ENCODE measurements at places on chromosomes 7 and 10.

GRCh38 chr10:128976856-128977255, 490.2 kb upstream of the MGMT start:
- no peak for DNase-seq

DNA sequence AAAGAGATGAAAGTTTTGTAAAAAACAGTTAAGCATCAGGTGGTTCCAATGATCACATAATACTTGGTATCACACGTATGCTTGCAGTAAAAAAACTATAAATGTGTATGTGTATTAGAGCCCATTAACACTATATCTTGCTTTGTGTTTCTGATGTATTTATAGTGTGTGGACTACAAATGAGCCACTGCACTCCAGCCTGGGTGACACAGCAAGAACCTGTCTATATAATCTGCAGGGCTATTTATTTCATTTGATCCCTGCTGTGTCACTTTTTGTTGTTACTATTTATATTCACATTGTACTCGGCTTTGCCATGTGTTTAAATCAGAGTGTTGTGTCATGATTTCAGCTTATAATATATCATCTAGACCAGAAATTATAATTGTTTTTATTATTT, 487.8 kb upstream of the TEX47 start:
- no peak for DNase-seq

- no peak for DNase-seq
These were observed 119.3 kb upstream of the FRMD4A start for GRCh38 chr10:14450041-14450491.

DNA sequence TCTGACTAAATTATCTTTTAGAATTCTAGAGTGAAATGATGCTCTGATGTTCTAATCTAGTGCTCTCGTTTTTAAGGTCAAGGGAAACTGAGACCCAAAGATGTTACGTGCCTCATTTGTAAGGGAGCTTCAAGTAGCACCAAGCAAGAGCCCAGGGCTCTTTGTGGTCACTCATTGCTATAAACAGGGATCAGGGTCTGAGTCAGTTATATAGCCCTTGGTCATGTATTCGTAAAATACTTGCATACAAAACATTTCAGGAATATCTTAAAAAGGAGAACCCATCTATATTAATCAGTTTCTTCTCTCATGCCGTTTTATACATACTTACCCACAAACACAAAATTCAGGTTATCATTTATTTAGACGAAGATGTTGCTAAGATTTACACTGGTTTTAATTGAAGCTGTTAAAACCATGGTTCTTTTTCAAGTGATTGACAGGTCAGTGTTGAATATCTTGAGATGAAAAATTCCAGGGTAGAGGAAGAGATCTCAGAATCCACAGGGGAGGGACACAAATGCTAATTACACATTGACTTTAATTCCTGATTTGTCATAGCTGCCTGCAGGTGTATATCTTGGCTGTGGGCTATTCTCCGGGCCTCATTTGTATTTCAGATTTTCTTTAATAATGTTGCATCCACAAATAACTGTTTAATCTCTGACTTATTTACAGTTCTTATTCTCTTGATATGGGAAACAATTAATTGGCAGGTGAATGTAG, 188.4 kb downstream of the SND1 start:
- no peak for DNase-seq

GRCh38 chr10:22338931-22339330, 6.4 kb upstream of the SPAG6 start:
- DNase-seq, result no peak

DNA sequence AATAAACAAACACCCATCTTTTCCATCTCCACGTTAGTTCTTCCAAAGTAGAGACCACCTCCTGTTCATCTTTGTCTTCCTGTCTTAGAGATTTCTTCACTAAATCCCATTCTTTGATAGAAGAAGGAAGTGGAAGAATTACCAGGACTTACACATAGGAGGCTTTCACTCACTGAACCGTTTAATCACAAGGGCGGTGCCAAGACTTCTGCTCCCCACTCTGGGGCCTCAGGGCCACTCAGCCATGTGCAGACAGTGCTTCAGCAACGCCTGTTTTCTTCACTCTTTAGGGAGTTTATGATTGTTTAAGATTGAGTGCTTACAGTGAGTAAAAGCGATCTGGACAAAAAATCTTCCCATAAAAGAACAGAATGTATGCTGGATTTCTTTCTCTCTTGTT, 63.9 kb upstream of the SORCS3 start:
- DNase-seq, result no peak

- DNase-seq, result no peak
These were observed 240.3 kb upstream of the KAT6B start for GRCh38 chr10:74586088-74586585.

- no peak for DNase-seq
These were observed 99.9 kb downstream of the CREM start for GRCh38 chr10:35226507-35226906.

DNA sequence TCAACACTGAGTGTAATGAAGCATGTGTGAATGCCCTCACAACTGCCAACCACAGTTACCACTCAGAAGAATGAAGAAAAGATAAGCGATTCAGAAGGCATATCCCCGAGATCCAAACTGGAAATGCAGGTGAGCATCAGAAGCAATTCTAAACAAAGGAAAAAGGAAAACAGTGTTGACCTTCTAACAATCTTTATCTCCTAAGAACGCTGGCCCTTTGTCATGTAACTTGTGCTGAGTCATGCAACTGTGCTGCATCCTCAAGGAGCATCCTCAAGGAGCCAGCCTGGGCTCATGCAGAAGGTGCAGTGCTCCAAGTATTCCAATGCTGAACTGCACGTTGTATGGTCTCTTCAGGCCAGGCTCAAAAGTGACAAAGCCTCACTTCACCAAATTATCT, 30.6 kb downstream of the SEC61G start:
- DNase-seq, result no peak

GRCh38 chr10:4945766-4946717, 17.2 kb upstream of the AKR1C1 start:
- no peak for DNase-seq
